ENCODE measurements at places on chromosomes 1 and 21. TPM values are rescaled to one million over a fixed set of nuclear protein-coding genes. Genes with fewer than 3 reads are reported as not detected.

GRCh38 chr1:150981805-150982712, at the start of gene ANXA9:
ANXA9 (plus strand) TSS chr1:150982292; CDS start chr1:150983106, 814 bp downstream.
- DNase-seq, result no peak

The FAM78B gene
- total RNA-seq, result not detected

The ZNF436 gene
- 6.3 TPM for total RNA-seq

DNA sequence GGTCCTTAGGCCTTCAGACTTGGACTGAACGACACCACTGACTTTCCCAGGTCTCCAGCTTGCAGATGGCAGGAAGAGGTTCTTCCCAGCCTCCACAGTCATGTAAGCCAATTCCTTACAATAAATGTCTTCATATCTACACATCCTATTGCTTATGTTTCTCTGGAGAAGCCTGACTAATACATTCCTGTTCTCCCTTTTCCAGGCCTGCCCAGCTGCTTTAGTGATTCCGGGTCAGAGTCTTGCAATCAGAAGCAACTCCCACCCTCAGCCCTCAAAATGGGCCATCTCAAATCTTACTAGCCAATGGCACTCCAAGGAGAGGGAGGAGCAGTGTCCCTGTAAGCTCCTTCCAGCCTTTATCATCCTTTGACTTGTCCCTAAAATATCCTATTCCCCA, 16.4 kb upstream of the CPT2 start:
- DNase-seq, result no peak

The OLIG2 gene
- total RNA-seq, result not detected

The PADI2 gene
- not detected for total RNA-seq

GRCh38 chr1:99331636-99332035, 67.3 kb downstream of the PLPPR4 start:
- DNase-seq, result no peak

GRCh38 chr1:42777852-42778251, 6.9 kb upstream of the TMEM269 start:
- DNase-seq, result no peak

The AQP10 gene
- not detected for total RNA-seq

- DNase-seq, result no peak
Observed at GRCh38 chr1:171219346-171220080, 28.8 kb upstream of the FMO1 start.

- no peak for DNase-seq
Observed at GRCh38 chr1:225891229-225891972, 2.5 kb upstream of the LEFTY1 start.

GRCh38 chr1:33169290-33170055, 12.4 kb downstream of the TRIM62 start:
- DNase-seq, result no peak

DNA sequence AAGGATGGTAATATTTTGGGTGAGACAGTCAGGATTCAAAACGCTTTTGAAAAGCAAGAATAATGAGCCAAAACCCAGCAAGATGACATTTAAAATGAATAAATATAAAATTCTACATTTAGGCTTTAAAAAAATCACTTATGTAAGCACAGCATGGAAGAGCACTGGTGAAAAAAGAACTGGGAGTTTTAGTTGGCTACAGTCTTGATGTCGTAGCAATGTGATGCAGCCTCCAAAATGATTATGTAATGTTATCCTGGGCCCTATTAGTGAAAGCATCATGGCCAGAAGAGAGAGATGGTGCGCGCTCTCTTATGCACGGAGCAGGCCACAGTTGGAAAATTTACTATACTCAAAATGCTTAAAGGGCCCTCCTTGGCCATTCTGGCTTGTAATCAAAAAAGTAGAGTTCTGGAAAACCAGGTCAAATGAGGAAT, 5.1 kb downstream of the KCNJ9 start:
- no peak for DNase-seq

DNA sequence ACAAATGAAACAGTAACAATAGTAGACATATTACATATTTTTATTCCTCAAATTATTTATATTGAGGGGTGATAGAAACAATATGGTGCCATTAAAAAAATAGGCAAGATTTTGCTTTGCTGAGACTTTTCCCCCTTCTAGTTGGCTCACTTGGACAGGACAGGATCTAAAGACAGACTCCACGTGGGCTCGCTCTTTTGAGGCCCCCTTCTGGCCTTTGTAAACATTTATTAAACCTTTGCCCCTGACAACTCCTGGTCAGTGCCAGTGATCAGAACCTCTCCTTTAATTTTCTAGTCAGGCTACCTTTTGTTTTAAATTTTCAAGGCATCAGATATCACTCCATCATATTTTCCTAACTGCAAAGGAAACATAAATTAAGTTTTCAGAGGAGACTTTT, 49.7 kb upstream of the IFI44L start:
- no peak for DNase-seq

The PCP4L1 gene
- total RNA-seq, result 0.31 TPM

DNA sequence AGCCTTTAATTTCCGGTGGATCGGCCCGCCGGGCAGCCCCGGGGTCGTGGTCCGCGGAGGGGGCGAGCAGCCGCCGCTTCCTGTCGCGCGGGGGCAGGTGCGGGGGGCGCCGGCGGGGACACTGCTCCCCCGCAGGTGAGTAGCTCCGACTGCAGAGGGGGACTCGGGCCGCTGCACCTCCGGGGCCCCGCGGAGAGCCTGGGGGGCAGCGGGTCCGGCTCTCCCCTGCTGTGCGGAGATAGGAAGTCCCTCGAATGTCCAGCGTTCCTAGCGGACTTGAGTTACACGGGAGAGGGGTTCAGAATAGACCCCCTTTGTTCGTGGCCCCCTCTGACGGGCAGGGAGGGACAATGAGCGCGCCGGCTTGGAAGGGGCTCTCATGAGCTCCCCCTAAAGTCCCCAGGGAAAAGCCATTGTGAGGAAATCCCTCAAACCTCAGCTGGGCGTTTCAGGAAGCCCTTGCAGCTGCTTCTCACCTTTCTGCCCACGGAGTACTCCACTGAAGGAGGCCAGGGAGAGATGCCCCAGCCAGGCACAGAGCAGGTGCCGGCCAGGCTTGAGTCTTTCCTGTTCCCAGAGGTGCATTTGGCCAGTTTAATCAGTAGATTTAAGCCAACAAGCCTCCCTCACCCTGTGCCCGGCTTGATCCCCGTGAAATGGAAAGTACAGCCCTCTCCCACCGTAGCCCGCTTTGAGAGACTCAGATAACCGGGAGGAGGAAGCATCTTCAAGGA, 925 bp downstream of the PDE9A start:
- peak; percentile 72 for DNase-seq

DNA sequence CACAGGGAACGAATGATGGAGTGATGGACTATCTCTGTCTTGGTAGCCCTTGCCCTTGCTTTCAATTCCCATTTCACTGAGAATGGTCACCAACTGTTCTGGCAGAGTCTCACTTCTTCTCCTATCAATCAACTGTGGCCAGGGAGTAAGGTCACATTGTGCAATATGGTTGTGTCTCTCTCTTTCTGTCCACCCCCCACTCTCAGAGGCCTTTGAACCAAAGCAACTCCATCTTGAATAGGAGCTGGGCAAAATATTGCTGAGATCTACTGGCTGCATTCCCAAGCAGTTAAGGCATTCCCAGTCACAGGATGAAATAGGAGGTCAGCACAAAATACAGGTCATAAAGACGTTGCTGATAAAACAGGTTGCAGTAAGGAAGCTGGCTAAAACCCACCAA, 36.7 kb downstream of the NTMT2 start:
- no peak for DNase-seq

DNA sequence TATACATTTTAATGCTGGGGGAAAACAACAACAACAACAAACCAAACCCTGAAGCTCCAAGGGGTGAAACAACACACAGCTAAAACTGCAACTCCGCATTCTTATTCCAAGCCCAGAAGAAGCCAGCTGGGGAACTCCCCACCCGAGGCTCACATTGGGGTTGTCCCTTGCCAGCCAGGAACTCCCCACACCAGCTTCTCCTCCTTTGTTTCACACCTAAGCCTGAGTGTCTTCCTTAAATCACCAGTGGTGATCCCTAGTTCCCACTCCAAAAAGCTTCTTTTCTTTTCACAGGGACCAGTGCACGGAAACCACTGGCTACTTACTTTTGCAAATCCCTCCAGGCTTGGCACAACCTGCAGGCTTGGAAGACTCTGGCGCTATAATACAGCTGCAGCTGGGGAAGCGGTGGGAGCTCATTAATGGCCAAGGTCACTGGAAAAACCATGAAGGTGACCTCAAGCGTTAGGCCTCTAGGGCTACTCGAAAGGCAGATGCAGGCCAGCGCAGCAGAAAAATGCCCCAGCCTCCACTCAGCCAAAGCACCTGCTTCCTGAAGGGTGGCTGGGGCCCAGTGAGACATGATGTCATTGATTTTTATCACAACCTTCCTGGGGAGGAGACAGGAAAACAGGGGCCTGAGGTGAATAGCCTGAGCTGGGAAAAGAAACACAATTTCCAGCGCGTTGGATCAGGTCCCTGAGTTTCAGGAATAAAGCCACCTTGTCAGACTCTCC, 40.1 kb downstream of the TLR5 start:
- DNase-seq, result no peak

The KRTAP10-9 gene
- not detected for total RNA-seq

DNA sequence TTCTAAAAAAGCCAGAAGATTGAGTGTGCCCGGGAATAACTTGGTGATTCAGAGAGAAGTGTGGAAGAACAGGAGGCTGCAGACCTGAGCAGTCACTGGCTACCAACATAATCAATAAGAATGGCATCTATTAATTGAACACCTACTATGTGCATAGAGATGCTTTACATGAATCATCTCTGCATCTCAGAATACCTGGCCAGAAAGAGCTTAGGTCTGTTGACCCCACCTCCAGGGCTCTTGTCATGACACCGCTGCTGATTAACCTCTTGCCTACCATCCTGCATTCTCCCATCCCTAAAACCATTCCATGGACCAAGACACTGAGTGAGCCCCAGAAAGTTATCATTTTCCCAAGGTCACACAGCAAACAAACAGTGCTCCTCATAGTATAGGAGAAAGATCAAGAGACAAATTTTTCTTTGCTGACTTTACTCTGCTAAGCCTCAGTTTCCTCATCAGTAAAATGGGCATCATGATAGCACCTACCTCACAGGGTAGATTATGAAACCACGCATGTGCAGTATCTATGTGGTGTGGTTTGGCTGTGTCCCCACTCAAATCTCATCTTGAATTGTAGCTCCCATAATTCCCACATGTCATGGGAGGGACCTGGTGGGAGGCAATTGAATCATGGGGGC, 16.3 kb upstream of the PINK1 start:
- DNase-seq, result no peak

- DNase-seq, result peak; percentile 84
Observed at GRCh38 chr1:178532392-178532791, 19.5 kb downstream of the TEX35 start.

- no peak for DNase-seq
Observed at GRCh38 chr1:119747451-119747850, 21.3 kb downstream of the HMGCS2 start.

DNA sequence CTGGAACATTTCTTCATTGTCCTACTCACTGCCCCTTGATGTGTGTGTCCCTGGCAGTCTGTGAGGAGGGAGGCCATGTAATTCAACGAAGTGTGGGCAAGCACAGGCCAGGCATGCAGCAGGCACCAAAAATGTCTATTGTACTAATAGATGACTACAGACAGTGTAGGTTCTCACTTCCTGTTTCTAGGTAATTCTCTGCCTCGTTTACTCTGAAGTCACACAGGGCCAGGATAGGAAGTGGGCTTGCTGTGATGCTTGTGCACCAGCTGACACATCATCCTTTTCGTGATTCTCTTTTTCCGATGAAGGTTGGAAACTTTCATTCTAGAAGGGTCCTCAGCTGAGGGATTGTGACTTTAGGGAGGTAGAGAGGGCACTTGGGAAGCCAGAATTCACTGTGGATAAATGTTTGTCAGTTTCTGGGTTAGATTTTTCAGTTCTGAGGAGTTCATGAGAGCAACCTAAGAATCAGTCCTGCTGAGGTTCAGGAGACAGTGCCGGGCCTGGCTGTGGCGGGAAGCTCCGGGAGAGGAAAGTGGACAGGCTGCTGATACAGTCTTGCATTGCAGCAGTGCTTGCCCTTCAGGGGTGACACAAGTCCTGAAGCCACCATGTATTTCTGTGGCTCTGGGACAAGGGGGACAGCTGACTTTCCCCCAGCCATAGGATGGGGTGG, 4.3 kb upstream of the CSF1 start:
- DNase-seq, result no peak

DNA sequence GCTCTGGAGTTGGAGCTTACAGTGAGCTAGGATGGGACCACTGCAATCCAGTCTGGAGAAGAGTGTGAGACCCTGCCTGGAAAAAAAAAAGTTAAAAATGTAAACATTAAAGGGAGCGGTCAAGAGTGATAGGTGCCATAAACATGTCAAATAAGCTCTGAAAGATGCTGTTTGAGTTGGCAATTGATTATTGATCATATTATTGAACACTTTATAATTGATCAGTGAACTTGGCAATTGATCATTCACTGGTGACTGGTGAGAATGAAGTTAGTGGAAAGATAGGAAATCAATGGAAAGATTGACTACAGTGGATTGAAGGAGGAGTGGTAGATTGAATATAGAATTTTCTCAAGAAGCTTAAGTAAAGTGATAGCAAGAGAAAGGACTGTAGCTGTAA, 64.3 kb upstream of the MPC2 start:
- no peak for DNase-seq

- no peak for DNase-seq
Observed at GRCh38 chr1:44021156-44021555, 10.1 kb downstream of the SLC6A9 start.

DNA sequence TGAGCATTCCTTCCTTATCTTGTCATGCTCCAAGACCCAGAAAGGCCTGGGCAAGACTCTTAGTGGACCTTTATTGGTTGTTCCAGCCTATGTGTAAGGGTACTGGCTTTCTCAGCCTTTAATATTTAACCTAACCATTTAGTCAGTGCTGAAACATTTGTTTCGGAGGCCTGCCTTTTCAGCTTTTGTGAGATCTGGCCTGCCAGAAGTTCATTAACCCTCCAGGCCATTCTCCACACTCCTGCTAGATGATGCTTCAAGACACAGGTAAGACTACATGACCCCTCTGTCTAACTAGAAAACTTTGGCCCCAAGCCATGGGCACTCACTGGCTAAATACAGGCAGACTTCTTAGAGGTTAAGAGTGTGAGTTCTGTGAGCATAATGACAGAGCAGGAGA, 138.4 kb upstream of the ZP4 start:
- DNase-seq, result no peak

The GPR61 gene
- total RNA-seq, result not detected

DNA sequence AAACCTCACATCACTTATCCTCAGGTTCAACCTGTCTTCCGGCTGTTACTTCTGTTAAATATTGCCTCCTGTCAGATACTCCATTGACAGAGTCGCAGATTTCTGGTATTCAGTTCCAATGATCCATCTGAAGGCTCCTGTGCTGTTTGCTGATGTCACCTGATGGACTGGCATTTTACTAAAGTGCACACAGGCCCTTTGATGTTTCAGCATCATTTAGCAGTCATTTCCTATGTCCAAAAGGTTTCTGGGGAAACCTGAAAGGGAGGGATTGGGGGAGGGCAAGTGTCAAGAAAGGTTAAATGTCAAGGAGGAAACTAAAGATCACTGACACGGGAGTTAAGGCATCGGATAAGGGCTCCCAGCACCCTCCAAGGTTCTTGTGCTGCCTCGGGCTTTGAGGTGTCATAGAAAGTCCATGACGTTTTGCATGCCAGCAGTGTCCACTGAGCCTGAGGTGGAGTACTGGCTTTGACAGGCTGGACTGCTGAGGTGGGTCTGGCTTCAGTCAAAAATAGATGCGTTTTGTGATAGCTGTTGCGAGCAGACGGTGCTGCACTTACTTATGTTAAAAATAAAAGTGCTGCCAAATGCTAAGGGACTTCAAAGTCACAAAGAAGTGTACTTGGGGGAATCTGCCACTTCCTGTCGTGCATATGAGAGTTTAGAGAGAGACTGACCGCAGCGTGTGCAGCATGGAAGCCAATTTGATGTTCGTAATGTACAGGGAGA, 30.8 kb downstream of the XCL2 start:
- peak; percentile 71 for DNase-seq

The IL20 gene
- not detected for total RNA-seq
